ENCODE measurements at places on chromosomes 7 and 10.
A peak's percentile ranks its signal among the peaks of the same experiment; 100 is the strongest.

GRCh38 chr7:118753479-118753878 lies 529.0 kb downstream of the ANKRD7 start:
- H3K27ac ChIP-seq = no peak overlapping the region
- no peak overlapping the region for H3K4me3 ChIP-seq
- no peaks in the 10 kb centered on the region for H3K36me3 ChIP-seq
- H3K27me3 ChIP-seq = no peaks in the 10 kb centered on the region

GRCh38 chr7:41312235-41312634 lies 390.7 kb downstream of the INHBA start:
- no peaks in the 10 kb centered on the region for H3K4me1 ChIP-seq
- H3K27me3 ChIP-seq = no peaks in the 10 kb centered on the region
- no peaks in the 10 kb centered on the region for H3K36me3 ChIP-seq
- H3K4me3 ChIP-seq = no peak overlapping the region

DNA sequence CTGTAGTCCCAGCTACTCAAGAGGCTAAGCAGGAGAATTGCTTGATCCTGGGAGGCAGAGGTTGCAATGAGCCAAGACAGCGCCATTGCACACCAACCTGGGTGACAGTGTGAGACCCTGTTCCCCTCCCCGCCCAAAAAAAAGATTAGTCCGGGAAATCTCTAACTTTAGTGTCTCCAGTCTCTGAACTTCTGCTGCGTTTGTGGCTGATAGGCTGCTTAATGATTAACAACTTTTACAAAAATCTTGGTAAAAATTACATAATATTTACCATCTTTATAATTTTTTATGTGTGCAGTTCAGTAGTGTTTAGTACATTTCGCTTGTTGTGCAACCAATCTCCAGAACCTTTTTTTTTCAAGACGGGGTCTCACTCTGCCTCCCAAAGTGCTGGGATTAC lies 9.7 kb upstream of the PLAU start:
- DNase-seq = no peak
- H3K27me3 ChIP-seq = peaks cover 6% of the 10 kb centered on the region
- no peak overlapping the region for H3K27ac ChIP-seq
- H3K4me1 ChIP-seq = peaks cover 5% of the 10 kb centered on the region
- no peak overlapping the region for H3K4me3 ChIP-seq

- no peaks in the 10 kb centered on the region for H3K27me3 ChIP-seq
- H3K36me3 ChIP-seq = no peaks in the 10 kb centered on the region
- no peak overlapping the region for H3K4me3 ChIP-seq
- no peak for DNase-seq
Observed at GRCh38 chr7:70356787-70357328, 758.6 kb downstream of the AUTS2 start.

DNA sequence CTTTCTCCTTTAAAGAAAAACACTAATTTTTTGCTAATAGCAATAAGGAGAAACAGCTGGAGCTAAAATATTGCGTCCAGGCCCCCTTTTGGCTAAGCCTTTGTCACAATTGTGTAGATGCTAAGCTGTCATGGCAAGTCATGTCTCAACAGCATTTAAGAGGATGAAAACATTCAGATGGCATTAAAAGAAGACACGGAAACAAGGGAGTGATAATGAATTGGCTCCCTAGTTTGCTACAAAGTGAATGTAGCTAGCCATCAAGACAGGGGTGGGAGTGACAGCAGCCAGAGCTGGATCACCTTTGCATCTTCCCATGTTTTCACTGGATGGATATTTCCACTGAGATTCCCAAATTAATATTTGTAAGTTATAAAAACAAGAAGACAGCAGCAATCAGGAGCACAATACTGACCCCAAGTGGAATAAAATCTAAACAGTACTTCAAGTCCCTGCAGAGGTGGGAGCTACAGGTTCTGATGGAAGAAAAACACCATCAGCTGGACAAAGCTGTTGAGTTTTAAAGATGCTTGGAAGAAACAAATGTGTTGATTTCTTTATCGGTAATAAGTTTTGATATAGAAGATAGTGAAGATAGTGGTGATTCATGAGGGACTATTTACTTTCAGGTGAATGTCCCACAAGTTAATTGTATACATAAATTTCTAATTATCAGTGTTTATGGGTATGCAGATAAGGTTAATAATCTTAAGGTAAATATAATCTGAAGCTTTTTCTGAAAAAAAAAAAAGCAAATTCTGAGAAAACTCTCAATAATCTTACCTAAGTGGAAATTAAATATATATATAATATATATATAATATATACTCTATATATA lies 129.4 kb downstream of the SLC16A9 start:
- no peak for DNase-seq
- H3K27ac ChIP-seq = no peak overlapping the region
- no peak overlapping the region for H3K4me3 ChIP-seq
- H3K36me3 ChIP-seq = no peaks in the 10 kb centered on the region

- DNase-seq = no peak
- no peaks in the 10 kb centered on the region for H3K4me1 ChIP-seq
- no peaks in the 10 kb centered on the region for H3K36me3 ChIP-seq
- no peak overlapping the region for H3K4me3 ChIP-seq
Observed at GRCh38 chr7:29327455-29327854, 132.9 kb downstream of the CHN2 start.

- no peaks in the 10 kb centered on the region for H3K36me3 ChIP-seq
- no peak overlapping the region for H3K4me3 ChIP-seq
Observed at GRCh38 chr10:27482984-27483956, 20.8 kb upstream of the RAB18 start.

DNA sequence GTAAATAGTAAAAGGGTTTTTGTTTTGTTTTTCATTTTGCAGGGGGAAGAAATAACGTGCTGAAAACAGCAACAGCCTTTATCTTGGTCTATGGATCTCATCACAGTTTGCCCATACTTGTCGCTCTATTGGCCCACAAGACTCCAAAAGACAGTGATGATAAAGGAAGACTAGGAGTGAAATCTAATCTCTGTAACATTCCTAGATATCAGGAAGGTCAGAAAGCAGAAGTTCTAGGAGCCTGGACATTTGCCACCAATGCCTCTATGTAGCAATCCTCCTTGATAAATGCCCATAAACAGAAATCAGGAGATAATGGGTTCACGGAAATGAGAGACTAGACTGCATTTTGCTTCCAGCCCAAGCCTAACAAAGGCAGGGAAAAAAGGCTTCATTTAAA lies 8.9 kb downstream of the CUBN start:
- no peak overlapping the region for H3K27ac ChIP-seq
- H3K4me3 ChIP-seq = no peak overlapping the region
- H3K27me3 ChIP-seq = no peaks in the 10 kb centered on the region
- no peaks in the 10 kb centered on the region for H3K4me1 ChIP-seq
- no peak for DNase-seq

DNA sequence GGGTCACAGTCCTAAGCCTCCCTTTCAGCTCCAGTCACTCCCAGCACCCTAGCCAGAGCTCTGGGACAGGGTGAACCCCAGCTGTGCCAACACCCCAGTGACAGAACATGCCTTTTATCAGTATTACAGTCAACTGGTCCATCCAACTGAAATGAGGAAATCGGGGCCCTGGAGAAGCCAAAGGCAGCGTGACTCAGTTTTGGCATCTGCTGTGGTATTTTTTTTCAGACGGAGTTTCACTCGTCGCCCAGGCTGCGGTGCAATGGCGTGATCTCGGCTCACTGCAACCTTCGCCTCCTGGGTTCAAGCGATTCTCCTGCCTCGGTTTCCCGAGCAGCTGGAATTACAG lies 3.4 kb upstream of the CLDN15 start:
- H3K4me1 ChIP-seq = peaks cover 25% of the 10 kb centered on the region
- H3K36me3 ChIP-seq = peaks cover 47% of the 10 kb centered on the region
- DNase-seq = no peak
- H3K4me3 ChIP-seq = no peak overlapping the region
- peak overlapping the region; percentile 66 for H3K27ac ChIP-seq

- peak overlapping the region; percentile 56 for H3K27ac ChIP-seq
- H3K4me3 ChIP-seq = no peak overlapping the region
- DNase-seq = no peak
Observed at GRCh38 chr10:104639590-104640338, 1.3 kb upstream of the SORCS3 start.

DNA sequence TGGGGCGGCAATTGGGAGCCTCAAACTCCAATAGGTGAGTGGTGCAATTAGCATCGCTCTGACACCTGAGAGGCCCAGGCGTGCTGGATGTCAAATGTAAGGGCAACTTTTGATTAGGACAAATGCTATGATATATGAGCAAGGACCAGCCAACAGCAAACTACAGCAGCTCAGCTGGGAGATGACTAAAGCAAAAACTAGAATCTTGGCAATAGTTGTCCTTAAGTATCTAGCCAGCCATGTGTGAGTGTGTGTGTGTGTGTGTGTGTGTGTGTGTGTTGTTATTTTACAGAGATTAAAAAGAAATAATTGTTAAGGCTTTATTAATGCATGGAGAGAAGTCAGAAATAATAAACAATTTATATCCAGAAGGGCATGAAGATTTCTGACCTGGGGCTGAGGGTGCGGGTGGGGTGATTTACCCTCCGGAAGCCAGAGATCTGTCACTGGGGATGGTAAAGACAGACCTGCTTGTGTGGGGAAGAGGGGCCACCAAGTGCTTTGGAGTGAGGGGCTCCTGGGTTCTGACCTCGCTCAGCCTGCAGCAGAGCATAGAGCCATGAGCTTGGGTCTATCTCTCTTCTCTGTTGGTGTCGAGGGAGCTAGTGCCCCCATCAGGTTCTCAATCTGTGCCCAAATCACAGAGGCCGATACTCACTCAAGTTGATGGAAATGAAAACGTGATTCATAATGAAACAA lies 77.3 kb downstream of the EMX2 start:
- no peak for DNase-seq
- H3K27ac ChIP-seq = no peak overlapping the region
- no peaks in the 10 kb centered on the region for H3K4me1 ChIP-seq
- H3K27me3 ChIP-seq = peaks cover 22% of the 10 kb centered on the region

- no peak for DNase-seq
- no peaks in the 10 kb centered on the region for H3K27me3 ChIP-seq
- no peaks in the 10 kb centered on the region for H3K4me1 ChIP-seq
- H3K27ac ChIP-seq = no peak overlapping the region
- no peak overlapping the region for H3K4me3 ChIP-seq
- no peaks in the 10 kb centered on the region for H3K36me3 ChIP-seq
Observed at GRCh38 chr7:81515009-81515408, 254.8 kb downstream of the HGF start.

GRCh38 chr7:133582766-133583523 lies 330.1 kb downstream of the EXOC4 start:
- H3K4me3 ChIP-seq = no peak overlapping the region
- H3K4me1 ChIP-seq = peaks cover 17% of the 10 kb centered on the region
- H3K27me3 ChIP-seq = no peaks in the 10 kb centered on the region

DNA sequence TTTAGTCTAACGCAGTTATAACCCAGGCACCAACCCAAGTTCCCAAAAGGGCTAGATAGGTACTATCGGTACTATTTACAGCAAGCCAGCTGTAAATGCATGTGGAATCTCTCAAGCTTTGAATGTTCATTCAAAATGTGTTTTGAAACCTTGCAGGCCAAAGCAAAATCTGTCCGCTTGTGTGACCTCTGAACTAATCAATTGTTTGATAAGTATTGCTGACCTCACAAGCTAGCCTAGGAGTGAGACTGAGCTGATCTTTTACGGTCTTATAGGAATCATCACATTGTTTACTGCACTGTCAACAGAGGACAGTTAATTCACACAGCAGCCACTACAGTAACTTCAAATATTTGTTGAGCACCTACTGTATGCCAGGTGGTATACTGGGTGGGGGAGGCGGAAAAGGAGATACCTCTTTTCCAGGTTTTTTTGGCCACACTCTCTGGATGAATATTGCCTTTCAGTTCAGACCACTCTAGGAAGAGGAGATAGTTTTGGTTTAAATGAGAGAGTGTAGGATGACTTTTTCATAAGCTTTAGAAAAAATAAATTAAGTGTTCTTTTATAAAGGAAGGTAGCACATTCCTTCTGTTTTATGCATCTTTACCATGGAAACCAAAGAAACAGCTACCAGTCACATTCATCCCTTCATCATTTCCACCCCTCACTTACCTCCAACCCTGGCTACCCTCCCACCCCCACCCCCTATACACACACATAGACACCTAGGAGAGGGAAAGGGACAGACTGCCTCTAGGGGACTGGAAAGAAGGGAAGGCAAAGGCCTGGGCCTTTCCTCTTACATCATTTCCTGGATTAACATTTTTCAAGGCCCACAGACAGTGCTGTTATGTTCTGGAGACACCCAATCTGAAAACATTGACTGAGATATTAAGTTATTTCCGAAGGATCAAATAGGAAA lies 2.4 kb downstream of the PAPSS2 start:
- H3K27me3 ChIP-seq = peaks cover 58% of the 10 kb centered on the region
- DNase-seq = no peak
- H3K27ac ChIP-seq = no peak overlapping the region
- H3K36me3 ChIP-seq = no peaks in the 10 kb centered on the region

GRCh38 chr7:73701357-73701995 lies 18.0 kb downstream of the STX1A start:
- H3K36me3 ChIP-seq = peaks cover 63% of the 10 kb centered on the region
- H3K27me3 ChIP-seq = peaks cover 29% of the 10 kb centered on the region
- DNase-seq = no peak
- H3K4me1 ChIP-seq = peaks cover 15% of the 10 kb centered on the region
- H3K27ac ChIP-seq = no peak overlapping the region
- no peak overlapping the region for H3K4me3 ChIP-seq

DNA sequence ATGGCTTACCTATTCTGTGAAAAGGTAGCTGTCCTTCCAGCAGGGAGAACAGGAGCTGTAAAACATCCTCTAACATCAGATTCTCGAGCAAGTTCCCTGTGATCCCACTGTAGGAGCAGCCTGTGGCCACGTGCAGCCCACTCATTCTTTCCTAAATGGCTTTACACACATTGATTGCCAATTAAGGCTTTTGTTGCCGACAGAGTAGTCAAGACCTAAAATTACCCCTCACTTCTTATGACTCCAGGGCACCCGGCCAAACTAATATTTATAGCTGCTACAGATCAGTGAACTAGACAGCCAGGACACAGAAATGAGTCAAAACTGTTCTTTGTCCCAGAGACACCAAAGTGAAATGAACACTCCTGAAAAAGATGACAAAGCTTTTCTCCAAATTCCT lies 832.1 kb downstream of the SORCS3 start:
- DNase-seq = no peak
- no peaks in the 10 kb centered on the region for H3K36me3 ChIP-seq
- H3K4me3 ChIP-seq = no peak overlapping the region
- H3K4me1 ChIP-seq = no peaks in the 10 kb centered on the region
- no peak overlapping the region for H3K27ac ChIP-seq

DNA sequence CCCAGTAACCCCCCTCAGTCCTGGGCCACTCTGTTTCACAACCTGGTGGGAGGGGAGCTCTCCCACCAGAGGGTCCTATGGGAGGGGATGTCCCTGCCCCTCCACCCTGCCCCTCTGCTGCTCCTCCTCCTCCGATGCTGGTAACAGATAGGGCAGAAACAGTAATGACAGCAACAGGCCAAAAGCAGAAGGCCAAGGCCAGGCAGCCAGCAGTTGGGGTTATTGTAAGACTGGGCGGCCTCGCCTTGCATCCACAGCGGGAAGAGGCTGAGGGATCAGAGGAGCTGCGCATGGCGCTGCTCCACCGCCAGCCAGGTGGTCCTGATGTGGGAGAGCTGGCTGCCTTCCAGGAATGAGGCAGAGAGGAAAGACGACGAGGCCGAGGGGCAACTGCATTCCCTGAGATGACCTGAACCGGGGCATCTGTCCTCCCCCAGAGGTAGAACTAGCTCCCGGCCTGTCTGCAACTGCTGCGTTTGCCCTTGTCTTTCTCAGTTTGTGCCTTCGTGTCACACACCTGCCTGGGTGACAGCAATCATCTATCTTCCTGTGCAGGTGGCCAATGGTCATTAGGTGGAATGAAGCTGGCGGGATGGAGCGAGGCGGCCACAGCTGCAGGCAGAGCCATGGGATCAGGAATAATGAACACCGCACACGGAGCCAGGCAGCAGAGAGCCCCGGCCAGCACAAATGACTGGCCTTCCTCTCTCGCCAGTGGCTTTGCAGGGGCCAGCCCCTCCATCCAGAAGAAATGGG lies 54.0 kb upstream of the CACUL1 start:
- no peak for DNase-seq
- H3K4me1 ChIP-seq = no peaks in the 10 kb centered on the region
- no peaks in the 10 kb centered on the region for H3K36me3 ChIP-seq
- H3K27ac ChIP-seq = no peak overlapping the region
- H3K4me3 ChIP-seq = no peak overlapping the region

Measured in stimulated activated naive B cell treated with anti-CD40 and anti-IgM and Interleukin-4, amounts not matched to agents 10 μg/mL and 1 μg/mL and 100 μg/mL, for 72 hours (primary cell).